ENCODE measurements at places on chromosomes 1 and 21.

DNA sequence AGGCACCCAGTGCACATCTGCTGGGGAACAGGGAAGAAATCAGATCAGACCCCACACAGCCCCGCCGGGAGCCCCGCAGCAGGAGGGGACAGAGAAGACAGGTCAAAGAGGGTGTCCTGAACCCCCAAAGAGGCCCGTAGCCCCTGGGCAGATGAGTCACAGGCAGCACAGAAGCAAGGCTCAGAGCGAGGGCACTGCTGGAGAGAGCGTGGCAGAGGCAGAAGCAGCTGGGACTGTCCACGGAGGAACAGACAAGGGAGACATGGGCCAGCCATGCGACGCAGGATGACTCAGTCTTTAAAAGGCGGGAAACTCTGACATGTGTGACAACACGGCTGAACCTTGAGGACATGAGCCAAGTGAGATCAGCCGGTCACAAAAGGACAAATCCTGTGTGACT, 14.5 kb upstream of the PRDM16 start:
- no peak for DNase-seq

- DNase-seq = no peak
These were observed 577.2 kb upstream of the ZRANB2 start for GRCh38 chr1:71657891-71658679.

GRCh38 chr1:181391301-181391900, 91.9 kb upstream of the CACNA1E start:
- no peak for DNase-seq

- DNase-seq = peak; percentile 61
These were observed 21.1 kb downstream of the CLDN8 start for GRCh38 chr21:30194701-30195299.

DNA sequence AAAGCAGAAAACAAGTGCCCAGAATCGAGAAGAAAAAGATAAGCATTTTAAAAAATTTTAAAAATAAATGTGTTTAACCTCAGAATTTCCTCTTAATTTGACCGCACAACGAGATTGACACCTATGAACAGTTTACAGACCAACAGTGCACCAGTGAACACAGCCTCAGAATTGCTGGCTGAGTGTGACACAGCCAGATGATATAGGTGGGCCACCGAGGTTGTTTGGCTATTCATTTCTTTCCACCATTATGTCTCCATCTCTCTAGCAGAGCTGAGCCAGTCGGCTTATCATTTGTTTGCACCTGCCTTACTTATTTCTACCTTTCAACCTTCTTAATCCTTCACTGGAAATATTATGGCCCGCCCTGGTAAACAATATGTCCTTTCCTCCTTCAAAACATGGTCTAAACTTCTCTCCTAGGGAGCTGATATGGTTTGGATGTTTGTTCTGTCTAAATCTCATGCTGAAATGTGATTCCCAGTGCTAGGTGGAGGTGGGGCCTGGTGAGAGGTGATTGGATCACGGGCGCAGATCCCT, 86.1 kb downstream of the DUSP10 start:
- DNase-seq = no peak

- no peak for DNase-seq
These were observed 40.0 kb upstream of the LRRC3 start for GRCh38 chr21:44415073-44416025.
